T-helper 2 cell (primary cell): ENCODE measurements at places on chromosomes 7 and 10.
A peak's percentile ranks its signal among the peaks of the same experiment; 100 is the strongest.

GRCh38 chr10:29324220-29324841 lies 35.5 kb downstream of the LYZL1 start:
- no peak for DNase-seq

GRCh38 chr10:133010095-133010842 lies 67.9 kb upstream of the CFAP46 start:
- no peak for DNase-seq

GRCh38 chr10:128281861-128282260 lies 155.6 kb upstream of the MKI67 start:
- no peak for DNase-seq

GRCh38 chr7:130639388-130639787 lies 29.2 kb downstream of the COPG2 start:
- DNase-seq = no peak

GRCh38 chr10:118773041-118773440 lies 18.3 kb upstream of the CACUL1 start:
- no peak for DNase-seq

DNA sequence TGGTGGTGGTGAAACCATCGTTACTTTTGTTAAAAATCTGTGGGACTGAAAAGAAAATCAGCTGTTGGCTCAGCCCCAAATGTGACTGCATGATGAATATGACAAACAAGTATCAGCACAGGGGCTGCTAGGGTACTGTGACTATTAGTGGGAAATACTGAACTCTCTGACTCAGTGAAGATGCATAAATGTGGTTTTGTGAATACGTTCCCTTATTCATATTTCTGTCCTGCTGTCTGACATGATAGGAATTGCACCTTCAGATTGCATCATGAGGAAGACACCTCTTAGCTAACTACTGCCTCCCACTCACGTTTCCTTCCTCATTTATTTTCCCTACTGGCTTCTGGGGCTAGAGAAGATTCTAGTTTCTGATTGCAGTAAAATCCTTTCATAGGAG lies 1.4 kb downstream of the CLEC5A start:
- no peak for DNase-seq

GRCh38 chr7:78427209-78427608 lies 628.6 kb downstream of the PHTF2 start:
- no peak for DNase-seq

- no peak for DNase-seq
Measured at GRCh38 chr10:86642499-86642898, 11.8 kb upstream of the OPN4 start.

DNA sequence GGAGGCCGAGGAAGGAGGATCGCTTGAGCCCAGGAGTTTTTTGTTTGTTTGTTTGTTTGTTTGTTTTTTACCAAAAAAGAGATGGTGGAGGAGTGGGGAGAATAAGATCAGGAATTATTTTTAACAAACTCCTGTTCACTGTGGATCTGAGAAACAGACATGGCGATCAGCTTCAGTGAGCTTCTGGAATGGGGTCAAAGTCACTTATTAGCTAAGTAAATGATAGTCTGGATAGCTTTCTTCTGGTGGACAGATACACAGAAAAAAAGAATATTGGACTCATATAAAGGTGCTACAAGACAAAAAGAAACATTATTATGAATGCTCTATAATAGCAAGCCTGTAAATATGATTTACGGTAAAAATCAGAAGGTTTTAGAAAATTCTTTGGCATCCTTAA lies 85.1 kb downstream of the POU6F2 start:
- DNase-seq = no peak

- no peak for DNase-seq
Measured at GRCh38 chr7:37342176-37342687, 106.4 kb downstream of the ELMO1 start.

DNA sequence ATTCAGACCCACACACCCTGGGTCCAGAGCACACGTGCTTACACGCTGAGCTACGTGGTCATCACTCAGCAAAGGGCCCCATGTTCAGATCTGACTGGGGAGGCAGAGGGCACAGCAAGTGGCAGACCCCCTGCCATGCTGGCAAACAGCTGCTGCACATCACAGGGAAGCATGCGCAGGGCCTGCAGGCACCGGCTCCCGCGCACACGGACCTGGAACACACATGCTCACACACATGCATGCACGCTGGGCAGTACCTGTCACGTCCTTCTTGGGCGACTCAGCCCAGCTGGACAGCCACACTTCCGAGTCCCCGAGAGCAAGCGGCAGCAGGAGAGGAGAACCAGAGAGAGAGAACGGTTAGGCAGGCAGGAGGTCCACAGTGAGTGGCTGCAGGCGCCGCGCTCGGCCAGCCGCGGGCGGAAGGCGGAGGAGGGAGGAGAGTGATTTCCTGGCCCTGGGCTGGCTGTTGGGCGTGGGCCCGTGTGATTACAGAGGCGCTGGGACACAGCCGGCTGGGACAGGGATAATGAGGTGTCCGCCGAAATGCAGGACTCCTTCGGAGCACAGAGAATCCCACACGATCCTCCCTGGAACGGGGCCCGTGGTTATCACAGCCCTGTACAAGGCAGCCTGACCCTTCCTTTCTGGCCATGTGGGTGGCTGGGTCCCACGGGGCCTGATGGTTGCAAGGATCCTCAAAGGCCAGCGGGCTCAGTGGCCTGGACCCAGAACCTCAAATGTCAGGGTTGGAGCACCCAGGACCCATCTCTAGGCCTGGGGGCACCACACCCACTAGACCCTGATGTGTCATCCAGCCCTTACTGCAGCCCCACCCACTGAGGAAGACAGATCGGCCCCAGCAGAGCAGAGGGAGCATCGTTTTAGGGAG lies 175.1 kb downstream of the NEURL1 start:
- no peak for DNase-seq

- DNase-seq = no peak
Measured at GRCh38 chr10:21125471-21126228, 228.5 kb upstream of the NEBL start.

GRCh38 chr7:27094304-27095049 lies 1.3 kb downstream of the HOXA1 start:
- DNase-seq = no peak

DNA sequence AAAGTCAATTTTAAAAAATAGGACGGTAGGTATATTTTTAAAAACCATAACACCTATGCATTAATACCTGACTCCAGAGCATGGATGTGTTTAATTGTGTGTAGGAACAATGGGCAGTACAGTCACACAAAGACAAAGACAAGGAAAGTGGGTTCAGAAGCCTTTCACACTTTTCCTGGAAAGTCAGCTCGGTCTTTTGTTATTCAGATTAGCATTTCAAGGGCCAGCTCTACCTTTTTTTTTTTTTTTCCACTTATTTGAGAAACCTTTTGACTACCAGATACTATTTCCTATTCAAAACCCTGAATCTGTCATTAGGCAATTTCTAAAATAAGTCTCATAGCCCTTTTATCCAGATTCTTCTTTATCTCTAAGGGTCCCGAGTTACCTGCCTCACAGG lies 401.9 kb downstream of the PARD3 start:
- DNase-seq = no peak

DNA sequence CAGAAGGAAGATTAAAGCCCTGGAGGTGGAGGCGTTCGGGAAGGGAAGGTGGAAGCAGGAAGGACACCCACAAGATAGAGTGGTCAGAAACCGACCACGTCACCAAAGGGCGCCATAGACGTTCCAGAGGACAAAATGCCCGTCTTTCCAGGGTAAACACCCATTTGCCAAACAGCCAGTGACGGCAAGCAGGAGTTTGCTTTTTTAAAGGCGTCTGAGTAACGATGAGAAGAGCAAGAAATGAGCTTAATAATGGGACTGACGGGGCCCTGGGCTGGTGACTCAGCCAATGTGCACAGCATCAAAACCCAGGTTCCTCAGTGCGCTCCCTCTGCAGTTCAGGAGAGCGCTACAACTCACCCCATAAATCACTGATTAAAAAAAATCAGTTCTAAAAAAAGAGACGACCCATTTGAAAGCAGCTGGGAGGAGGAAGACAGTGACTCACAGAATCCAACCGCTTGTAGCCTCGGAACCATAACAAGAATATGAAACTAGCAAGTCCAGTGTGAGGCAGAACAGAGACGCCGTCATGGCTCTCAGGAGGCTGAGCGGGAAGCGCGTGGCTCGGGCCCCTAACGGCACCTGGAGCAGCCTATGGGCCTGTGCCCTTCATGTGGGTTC lies 5.9 kb downstream of the DIP2C start:
- no peak for DNase-seq

- no peak for DNase-seq
Measured at GRCh38 chr10:79107736-79108264, 39.0 kb downstream of the ZMIZ1 start.

DNA sequence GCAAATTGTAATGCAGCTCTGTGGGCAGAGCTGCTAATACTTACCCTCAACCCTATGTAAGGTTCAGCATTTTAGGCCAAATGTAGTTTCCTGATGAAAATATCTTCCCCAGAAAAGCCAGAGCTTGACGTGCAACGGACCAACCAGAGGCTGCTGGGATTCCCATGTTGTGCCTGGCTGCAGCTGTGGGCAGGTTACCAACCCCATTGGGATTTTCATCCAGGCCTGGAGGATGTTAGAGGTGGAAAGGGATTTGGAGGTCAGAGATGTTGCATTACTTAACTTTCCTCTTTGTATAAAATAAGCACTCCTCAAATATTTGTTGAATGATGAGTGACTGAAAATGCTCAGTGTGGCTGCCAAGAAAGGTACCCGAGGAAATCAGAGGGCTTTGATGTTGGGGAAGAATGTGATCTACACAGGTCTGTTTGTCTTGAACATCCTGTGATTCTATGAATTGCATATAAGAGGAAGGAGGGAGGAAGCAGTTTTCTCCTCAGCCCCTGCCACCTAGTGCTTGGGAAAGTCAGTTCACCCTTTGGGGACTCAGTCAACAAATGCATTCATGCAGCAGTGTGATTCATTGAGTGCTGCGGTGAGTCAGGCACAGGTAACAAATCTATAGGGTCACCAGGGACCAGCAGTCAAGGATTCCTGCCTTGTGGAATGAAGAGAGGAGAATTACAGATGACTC lies 487.2 kb downstream of the RPS24 start:
- DNase-seq = no peak

DNA sequence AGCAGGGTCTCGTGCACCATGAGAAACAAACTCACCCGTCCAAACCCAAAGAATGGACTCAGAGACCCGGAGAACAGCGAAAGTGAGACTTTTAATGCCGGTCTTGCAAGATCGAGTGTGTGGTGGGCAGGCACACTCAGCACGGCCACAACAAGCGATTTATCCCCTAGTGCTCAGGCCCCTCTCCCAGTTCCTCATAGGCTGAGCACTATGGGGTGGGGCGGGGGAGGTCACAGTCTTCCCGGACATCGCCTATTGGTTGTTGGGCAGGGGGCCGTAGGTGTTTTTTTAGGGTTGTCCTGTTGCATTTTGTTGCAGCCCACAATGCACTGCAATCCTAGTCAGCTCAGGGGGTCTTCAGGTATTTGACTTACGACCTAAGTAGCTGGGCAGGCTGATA lies 608.3 kb upstream of the FOXK1 start:
- DNase-seq = no peak

DNA sequence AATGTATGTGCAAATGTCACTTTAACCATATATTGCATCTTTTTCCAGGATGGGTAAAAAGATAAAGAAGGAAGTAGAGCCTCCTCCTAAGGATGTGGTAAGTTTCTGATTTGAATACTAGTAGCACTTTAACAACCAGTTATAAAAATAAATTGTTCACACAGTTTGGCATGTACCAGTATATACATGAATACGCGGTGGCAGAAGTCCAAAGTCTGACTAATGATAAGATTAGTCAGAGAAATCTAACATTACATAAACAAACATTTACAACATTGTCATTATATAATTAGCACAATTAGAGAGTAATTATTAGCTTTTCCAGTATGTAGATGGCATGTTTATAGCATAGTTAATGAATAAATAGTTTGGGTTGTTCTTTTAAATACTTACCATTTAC lies 4.1 kb downstream of the ARMC3 start:
- DNase-seq = no peak

DNA sequence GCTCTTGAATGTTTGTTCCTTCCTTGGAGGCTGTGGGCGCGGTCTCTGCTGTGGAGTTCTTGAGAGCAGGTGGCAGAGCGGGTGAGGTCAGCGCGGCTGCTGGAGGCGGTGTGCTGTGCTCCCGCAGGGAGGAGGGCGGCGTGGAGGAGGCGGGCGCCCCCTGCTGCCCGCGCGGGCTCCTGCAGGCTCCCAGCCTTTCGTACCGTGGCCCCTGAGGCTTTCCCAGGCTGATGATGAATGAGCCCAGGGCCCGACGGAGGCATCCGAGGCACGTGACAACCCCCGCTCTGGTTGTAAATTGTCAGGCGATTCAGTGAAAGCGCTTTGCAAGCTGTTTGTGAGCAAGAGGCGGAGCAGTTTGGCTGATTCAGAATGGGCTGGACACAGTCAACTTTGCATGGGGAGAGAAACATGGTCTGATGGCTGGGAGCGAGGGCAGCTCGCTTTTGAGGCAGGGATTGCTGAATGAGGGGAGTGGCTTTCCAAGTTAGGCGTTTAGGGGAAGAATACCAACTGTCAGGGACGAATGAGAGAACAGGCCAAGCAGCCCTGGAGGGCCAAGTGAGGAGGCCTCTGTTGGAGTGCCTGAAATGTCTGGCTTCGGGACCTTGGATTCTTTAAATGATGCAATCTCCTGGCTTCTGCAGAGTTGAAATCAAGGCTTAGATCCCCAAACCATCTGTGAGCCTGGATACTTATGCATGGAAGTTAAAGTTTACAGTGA lies 46.6 kb downstream of the CDHR3 start:
- DNase-seq = peak; percentile 74

DNA sequence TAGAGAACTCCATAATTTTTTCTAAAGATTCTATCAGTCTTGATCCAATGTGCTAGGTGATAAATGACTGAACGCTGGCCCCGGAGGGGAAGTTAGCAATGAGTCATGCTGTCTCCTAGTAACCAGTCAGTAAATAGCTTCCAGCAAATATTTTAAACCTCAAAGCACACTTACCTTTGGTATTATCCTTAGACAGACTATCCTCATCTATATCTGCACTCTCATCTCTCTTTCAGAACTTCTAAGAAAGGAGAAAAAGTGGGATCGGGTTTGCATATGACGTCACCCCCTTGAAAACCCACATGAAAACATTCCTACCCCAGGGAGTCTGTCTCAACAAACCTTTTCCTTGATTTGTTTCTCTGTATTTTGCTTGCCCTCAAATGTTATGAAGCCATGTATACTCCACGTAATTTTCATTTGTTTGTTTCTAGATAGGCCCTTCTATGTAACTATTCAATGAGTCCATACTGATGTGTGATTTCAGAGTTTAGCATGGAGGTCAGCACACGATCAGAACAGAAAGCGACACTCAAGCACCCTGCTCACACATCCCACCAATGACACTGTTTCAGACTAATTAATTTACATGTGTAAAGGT lies 174.9 kb upstream of the NRP1 start:
- DNase-seq = no peak
